ENCODE measurements at places on chromosomes 4 and X.

DNA sequence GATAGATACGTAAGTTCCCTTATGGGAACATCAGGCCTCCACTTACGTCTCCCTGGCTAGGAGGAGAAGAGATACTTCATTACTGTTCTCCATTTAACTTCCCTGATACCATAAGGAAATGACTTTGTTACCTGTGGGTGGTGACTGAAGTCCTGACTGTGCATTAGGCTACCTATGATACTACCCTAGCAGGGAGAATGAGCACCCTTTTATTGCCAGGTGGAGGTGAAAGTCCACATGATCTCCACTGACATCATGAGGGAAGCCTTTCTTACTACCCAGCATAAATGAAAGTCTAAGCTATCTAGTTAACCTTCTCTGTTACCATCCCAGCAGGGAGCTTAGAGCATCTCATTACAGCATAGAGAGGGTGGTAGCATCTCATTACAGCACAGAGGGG lies 24.4 kb upstream of the LAMTOR3 start:
- DNase-seq = no peak

GRCh38 chr4:39046249-39046648 lies 14.0 kb upstream of the TMEM156 start:
- no peak for DNase-seq

DNA sequence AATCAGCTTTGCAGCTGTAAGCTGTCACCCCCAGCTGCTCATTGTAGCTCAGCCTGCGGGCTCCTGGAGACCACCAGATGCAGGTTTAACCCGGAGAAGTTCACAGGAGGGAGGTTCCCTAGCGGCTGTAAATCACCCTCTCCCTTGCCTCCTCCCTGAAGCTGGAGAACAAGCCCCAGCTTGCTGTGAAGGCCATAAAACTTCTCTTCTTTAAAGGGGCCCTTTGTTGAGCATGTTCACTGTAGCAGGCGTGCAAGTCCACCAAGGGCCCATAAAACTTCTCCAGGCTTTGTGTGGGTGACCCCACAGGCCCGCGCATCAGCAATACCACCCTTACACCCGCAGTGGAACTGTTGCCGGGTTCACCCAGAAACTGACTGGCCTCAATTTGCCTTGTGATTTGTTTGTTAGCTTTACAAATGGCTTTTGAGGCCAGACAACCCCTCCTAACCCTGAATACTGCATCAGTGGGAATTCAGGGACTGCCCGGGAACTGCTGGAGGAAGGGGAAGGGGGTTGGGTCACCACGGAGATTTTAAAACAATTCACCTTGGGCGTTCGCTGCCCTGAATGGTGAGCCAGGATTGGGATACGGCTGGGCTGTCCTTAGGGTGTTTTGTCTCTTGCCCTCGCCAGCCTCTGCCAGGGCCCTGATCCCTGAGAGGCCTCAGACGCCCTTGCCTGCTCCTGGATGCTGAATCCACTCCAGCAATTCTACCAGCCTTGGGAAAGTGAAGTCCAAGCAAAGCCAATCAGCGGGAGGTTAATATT lies 49.5 kb upstream of the ATP6AP2 start:
- DNase-seq = no peak

GRCh38 chr4:147616849-147617172 lies 386 bp upstream of the TMEM184C start:
- DNase-seq = no peak

DNA sequence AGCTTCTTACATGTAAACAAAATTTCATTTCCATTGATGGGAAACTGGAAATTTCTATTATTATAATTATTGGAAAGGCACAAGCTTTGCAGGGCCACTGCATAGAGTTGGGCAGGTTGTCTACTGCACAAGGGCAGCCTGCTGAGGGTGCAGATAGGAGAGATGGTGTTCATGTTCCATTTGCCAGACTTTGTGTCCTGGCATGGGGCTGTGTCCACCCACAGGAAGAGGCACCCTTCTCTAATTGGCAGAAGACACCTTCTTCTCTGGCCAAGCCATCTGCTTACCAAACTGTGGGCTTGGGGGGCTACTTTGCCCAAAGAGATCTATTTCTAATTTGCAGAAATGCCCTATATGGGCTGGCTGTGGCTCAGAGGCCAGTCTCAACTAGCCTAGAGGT lies 140.7 kb downstream of the GATB start:
- no peak for DNase-seq

GRCh38 chr4:185112104-185112503 lies 31.0 kb upstream of the SLC25A4 start:
- no peak for DNase-seq

- no peak for DNase-seq
Observed at GRCh38 chr4:69524706-69525105, 29.0 kb upstream of the UGT2B4 start.

- peak; percentile 2 for DNase-seq
Observed at GRCh38 chr4:125313497-125313896, 1.3 kb upstream of the FAT4 start.
